Cardiac septum (tissue), 1 donor: ENCODE measurements at places on chromosomes 2 and 18. TPM values are rescaled to one million over a fixed set of nuclear protein-coding genes. Genes with fewer than 3 reads are reported as not detected.

- DNase-seq, result no peak
Observed at GRCh38 chr18:43661570-43661969, 384.3 kb upstream of the SYT4 start.

The APLF gene
- 6.5 TPM for total RNA-seq

DNA sequence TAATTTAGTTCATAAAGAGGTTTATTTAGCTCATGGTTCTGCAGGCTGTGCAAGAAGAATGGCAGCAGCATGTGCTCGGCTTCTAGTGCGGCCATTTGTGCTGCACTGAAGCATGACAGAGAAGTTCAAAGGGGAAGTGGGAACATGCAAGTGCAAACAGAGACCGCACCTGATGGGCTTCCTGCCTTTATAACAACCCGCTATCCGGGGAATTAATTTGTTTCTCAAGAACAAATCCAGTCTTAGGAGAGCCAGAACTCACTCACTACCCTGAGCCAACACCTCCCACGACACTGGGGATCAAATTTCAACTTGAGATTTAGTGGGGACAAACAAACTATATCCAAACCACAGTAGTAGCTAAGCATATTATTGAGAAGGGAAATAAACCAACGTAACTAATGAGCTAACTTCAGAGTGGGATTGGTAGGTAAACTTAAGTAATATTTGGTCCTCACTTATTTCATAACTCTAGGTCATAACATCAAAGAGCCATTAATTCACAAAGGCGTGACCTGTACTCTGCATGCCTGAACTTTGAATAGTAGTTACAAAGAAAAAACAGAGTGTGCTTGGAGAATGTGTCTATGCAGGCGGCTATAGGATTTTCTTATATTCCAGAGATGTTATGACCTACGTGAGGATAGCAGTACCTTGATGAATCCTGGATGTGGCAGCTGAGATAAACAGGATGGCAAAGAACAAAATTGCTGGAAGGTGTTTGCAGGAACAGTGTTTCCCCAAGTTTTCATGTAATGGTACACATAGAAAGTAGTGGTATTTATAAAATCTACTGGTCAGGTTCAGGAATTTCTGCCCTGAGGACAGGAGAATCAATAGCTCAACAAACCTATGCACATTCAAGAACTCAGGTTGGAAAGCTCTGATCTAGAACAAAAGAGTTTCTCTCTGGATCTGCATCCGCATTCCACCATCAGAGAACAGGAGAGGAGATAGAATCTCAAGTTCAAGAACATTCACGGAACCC is 845.9 kb upstream of the ID2 start:
- DNase-seq, result no peak

GRCh38 chr18:8260827-8261226 is 348.4 kb upstream of the RAB12 start:
- DNase-seq, result no peak

GRCh38 chr18:47175898-47176575 is at the start of gene IER3IP1:
TSS of gene IER3IP1 (minus strand) at chr18:47176364. CDS start at chr18:47176277, 87 bp downstream.
- peak; percentile 94 for DNase-seq

The ERFE gene
- total RNA-seq, result 0.62 TPM

The CFAP65 gene
- not detected for total RNA-seq

DNA sequence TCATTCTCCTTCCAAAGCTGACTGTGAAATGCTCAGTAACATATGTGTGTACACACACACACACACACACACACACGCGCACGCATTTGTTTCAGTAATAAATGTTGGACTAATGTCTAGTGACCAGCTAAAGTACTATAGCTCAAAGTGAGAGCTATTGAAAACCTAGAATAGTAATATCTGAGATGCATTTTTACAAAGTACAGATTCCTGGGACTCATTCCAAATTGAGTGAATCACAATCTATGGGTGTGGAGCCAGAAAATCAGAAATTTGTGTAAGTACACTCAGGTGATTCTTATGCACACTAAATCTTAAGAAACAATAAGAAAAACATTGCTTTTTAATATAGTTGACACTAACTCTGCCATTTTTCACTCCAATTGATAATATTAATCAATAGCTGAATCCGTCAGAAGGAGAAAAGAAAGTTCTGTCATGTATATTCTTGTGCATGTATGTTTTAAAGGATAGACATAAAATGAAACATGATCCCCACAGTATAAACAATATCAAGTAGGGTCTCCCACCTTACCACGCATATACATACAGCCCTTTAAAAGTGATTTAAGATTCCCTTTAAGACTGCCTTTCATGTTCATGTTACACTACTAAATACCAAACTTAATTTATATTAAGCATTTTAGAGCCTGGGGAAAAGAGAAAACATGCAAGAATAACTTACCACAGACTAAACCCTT is 123.5 kb downstream of the ATAD2B start:
- no peak for DNase-seq

GRCh38 chr2:195779491-195779890 is 122.5 kb downstream of the SLC39A10 start:
- DNase-seq, result no peak

DNA sequence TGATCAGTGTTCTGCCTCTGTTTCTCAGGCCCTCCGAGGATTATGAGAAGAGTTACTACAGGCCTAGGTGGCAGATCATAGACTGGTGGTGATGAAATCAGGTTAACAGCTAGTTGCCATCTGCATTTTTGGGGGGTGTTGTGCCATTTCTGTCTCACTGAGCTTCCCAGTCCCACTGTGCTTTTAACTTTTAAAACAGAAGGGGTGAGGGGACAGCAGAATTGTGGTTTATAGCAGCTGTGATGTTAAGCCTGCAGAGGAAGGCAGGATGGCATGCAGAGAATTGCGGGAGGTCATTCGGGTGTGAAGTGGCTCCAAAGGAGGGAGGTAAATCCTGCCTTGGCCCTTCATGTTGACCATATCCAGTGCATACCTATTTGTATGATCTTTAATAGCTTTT is 5.0 kb downstream of the CAB39 start:
- DNase-seq, result no peak

DNA sequence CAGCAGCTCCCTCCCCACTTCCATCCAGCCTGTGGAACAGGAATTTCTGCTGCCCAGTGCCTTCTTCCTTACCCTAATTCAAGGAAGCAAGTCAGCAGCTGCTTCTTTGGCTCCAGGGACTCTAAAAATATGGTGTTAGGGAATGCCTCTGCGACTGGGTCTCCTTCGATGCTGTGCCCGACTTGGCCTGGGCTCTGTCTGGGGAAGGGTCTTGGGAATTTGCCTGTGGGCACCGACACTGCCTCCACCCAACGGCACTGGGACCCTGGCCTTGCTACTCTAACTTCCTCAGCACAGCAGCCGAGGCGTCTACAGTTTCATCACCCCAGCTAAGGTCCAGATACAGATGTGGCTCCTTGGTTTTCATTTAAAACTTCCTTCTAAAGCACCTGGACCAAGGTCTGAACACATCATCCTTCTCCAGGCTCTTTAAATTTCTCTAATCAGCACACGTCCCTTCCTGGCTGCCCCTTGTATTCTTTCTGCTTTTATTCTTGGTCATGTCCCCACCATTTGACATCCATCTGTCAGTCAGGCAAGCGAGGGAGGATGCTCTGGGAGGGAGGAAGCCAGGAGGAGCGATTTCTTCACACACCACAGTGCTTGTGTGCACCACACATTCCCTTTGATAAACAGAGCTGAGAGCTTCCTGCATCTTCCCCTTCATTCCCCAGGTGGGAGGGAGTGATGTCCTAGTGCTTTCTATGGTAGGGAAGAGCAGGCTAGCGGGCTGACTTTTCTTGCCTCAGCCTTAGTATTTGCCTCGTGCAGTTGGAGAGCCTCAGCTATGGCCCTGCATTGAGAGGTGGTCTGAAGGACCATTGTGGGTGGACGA is 6.8 kb downstream of the LBH start:
- DNase-seq, result peak; percentile 66

The LBX2 gene
- 0.51 TPM for total RNA-seq

- no peak for DNase-seq
Observed at GRCh38 chr2:33437815-33438214, 38.6 kb upstream of the RASGRP3 start.

The HOXD10 gene
- total RNA-seq, result 0.16 TPM

The DNAH7 gene
- total RNA-seq, result 0.32 TPM

The COBLL1 gene
- 15.0 TPM for total RNA-seq

The FEV gene
- total RNA-seq, result not detected

GRCh38 chr2:66439812-66440542 is 5.1 kb downstream of the MEIS1 start:
- no peak for DNase-seq

The SIX2 gene
- total RNA-seq, result 0.89 TPM

The ACSL3 gene
- 37.4 TPM for total RNA-seq

The CETN1 gene
- not detected for total RNA-seq

DNA sequence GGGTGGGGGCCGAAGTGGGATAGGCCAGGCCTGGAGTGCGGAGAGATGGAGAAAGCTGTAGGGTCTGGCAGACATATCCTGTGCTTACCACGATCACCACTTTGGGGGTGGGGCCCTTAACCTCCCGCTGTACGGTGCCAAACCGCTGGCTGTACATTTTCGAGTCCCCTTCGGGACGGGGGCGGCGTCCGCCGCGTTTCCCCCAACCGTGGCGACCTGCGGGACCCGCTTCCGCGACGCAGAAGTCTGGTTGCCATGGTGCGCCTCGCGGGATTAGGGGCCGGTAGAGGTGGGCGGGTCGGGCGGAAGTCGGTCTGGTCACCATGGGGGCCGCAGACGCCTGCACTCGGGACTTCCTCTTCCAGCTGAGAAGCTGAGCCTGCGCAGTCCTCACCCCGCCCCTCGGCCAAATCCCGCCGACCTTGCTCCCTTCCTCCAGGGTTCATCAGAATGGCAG is at the start of gene CFAP53:
Gene CFAP53 (minus strand): TSS at position 248 of the 457 bp plus-strand sequence. CDS start 91 bp downstream, at position 157.
- DNase-seq, result peak; percentile 97

GRCh38 chr2:75499534-75499933 is 61.2 kb downstream of the EVA1A start:
- no peak for DNase-seq

DNA sequence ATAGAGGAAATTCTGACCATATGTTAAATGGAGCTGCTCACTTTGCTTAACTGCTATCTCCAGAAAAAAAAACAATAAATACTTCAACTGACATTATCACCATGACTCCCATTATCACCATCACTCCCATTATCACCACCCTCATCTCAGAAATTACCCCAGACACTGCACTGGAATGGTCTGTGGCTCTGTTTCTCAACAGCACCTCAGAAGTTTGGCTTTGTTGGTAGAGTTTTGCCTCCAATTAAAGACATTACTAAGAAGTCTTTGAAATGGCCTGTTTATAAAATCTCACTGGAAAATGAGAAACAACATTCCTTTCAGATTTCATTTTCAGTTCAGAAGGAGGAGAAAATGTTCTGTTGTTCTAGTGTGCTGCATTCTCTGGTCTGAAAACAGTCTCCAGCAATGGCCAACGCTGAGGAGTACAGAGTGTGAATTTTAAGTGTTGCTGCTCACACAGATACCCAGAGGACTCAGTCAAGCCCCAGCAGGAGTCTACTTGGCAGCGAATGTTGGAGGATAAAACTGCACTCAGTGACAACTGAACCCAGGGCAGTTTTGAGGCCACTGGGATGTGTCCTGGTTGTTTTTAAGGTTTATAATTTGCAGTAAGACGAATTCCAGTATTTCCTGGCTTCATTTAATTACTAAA is 364.5 kb upstream of the CDH2 start:
- no peak for DNase-seq

The TLX2 gene
- not detected for total RNA-seq

The TCF23 gene
- not detected for total RNA-seq

The NCL gene
- total RNA-seq, result 299 TPM

DNA sequence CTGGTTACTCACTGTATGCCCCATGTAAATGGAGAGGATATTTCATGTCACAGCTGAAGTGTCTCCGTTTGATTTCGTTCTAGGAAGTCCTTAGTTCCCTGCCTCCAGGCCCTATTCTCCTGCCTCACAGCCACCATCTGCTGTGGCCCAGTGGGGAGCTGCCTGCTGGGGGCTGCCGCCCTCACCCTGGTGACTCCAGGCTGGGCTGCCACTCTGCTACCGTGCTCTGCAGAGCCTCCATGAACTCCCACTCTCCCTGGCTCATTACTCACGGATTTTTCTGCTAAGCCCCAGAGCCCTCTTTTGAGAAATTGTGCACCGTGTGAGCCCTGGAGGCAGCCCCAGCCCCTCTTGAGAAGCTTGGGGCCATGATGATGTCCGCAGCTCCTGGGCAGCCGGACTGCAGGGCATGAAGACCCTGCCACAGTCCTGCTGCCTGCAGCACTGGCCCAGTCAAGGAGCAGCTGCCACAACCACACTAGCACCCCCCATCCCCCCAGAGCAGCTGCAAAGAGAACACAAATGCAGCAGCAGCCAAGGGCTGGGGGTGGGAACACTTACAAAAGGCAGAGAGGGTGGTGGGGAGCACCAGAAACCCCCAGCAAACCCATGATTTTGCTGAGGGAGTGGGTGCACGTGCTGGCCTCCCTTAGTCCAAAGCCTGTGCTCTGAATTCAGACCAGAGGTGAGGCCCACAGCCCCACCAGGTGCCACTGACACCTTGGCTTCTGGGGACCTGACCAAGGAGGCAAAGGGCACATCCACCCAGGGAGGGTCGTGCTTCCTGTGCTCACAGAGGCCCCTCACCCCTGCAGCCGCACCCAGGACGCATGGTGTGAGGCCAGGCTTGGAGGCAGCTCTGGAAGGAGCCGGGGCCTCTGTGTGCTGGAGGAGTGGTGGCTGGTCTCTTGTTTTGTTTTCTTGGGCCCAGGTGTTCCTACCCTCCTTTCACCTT is 270.2 kb upstream of the RAB6C start:
- DNase-seq, result no peak

GRCh38 chr2:233796254-233796653 is 18.1 kb downstream of the MROH2A start:
- DNase-seq, result no peak

- DNase-seq, result no peak
Observed at GRCh38 chr2:112910219-112910618, 746 bp upstream of the IL37 start.

The ZNF519 gene
- 3.6 TPM for total RNA-seq

The CD226 gene
- total RNA-seq, result 2.4 TPM

The LRATD1 gene
- total RNA-seq, result 0.67 TPM

The TACR1 gene
- total RNA-seq, result not detected

DNA sequence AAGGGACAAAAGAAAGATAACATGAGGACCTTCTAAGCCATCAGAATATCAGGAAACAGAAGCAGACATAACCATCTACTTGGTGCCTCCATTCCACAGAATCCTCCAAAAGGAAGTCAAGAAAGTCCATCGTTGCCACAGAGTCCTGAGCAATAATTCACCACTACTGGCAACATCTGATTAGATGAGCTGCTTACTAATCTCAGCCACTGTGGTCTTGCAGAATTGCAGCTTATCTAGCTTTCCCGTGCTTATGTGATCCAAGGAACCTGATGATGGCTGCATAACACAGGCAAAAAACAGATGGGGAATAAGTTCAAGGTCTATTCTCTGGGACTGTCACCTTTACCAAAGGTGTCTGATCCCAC is 278.5 kb downstream of the AFF3 start:
- no peak for DNase-seq

The TDRD15 gene
- total RNA-seq, result not detected

- no peak for DNase-seq
Observed at GRCh38 chr18:34604591-34604990, 105.5 kb upstream of the DTNA start.

DNA sequence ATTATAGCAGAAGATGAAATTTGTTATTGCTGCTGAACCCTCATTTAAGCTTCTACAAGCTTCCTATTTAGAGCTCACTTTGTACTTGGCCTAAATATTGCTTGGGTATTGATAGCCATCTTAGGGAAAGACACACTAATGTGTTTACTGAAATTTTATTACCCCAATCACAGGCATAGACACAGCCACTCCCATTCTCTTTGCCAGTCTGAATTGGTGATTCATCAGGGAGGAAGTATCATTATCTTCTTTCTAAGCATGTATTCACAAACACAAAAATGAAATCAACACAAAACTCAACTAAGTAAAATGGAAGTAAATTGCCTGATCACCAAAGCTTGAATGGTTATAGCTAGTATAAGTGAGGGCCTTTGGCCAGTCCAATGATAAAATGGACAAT is 666.3 kb downstream of the TSN start:
- no peak for DNase-seq

The MC2R gene
- not detected for total RNA-seq
